ENCODE measurements at places on chromosomes 4 and X.

DNA sequence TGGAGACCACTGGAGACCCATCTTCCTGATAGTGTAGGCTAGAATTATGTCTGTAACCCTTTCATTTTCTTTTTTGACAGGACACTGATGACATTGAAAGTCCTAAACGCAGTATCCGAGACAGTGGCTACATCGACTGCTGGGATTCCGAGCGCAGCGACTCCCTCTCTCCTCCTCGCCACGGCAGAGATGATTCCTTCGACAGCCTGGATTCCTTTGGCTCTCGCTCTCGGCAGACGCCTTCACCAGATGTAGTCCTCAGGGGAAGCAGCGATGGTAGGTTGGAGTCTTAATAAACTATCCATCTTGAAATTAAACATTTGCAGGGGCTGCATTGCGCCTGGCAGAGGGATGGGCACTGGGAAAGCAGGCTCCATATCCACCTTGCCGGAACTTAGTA, 75.4 kb downstream of the LIMCH1 start:
- DNase-seq, result no peak

- no peak for DNase-seq
Observed at GRCh38 chrX:124211312-124211942, 121.0 kb upstream of the TEX13D start.

DNA sequence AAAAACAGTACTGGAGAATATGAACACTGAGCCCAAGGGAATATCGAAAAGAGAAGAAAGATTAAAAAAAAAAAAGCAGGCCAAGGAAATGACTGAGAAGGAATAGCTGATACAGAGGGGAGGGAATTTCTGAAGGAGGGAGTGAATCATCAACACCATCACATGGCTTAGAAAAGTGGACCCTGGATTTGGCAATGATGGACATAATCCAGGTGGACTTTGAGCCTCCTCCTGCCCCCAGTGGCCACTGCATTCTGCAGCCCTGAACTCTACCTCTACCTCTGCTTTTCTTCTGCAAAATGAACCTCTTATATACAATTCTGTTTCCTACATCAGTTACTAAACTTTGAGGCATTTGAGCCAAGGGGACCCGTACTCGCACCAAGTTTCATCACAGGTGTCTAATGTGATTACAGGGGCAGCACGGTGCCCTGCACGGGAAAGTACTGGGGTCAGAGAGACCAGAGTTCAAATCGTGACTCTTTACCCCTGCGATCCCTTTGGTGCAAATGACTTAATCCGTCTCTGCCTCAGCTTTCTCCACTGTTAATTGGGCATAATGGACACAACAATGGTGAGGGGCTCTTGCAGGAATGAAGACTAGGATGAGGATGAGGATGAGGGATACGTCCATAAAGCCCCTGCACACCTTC, 1.1 kb downstream of the OCIAD2 start:
- DNase-seq, result no peak

DNA sequence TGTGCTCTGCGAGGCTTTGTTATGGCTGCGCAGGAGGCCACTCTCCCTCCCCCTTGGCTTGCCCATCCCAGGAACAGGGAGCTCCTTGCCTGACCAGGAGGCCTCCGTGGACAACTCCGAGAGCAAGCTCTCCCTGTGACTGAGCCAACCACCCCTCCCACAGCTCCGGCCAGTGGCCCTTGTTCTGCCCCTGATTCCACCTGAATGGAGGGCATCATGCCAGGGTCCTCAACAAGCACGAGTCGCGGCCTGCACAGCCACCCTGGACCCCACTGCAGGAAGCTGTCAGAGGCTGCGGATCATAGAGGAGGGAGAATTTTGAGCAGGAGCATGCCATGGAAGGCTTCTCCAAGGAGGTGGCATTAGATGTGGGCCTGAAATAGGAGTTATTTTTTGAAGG, 44.8 kb upstream of the GRPEL1 start:
- no peak for DNase-seq

GRCh38 chr4:121653986-121654385, 42.8 kb downstream of the ANXA5 start:
- DNase-seq, result no peak

DNA sequence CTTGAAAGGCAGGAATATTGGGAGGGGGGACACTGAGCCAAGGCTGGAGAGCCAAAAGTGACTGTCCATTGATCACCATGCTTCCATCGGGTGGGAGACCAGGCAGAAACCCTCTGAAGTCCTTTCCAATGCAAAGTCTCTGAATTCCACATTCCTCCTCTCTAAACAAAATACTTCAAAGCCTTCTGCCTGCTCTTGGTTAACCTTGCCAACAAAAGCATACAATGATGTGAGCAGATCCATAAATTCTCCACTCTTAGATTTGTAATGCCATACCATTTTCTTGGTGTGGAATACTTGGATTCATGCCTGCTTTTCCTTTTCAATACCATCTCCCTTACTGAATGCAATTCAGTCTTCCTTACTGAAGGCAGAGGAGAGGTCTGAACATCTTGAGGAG, 74.1 kb upstream of the FAM9B start:
- no peak for DNase-seq

DNA sequence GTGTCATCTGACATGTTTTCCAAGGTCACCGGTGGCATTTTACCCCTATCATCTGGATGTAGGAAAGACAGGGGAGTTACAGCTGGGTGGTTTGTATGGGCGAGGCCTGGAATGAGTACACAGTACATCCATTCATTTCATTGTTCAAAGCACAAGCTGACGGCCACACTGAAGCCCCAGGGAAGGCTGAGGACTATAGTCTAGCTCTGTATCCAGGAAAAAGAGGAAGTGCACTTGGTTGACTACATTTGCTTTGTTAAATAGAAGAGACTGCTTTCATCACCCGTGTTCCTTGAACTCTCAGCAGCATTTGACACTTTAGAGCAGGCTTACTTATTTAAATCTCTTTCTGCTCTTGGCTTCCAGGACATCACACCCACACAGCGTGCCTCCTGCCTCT, 1041.0 kb upstream of the TENM3 start:
- no peak for DNase-seq

DNA sequence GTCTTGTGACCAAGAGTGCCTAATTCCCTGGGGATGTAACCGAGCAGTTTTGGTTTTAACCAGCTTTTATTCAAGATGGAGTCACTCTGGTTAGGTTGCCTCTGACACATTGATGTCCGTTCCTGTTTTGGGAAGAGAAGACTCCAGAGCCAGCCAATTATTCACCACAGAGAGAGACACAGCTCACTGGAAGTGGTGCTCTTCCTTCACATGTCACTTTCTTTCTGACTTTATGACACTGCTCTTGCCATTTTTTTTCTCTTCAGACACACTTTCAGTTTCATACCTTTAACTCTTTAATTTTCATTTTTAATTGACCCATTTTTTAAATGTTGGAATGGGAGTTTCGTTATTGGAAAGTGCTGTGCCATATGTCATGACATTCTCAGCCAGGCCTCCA, 418.4 kb upstream of the FSTL5 start:
- no peak for DNase-seq
